ENCODE measurements at places on chromosomes 4 and X.
A peak's percentile ranks its signal among the peaks of the same experiment; 100 is the strongest.

GRCh38 chr4:19382993-19383756 lies 868.5 kb upstream of the SLIT2 start:
- DNase-seq = peak; percentile 15

- peak; percentile 12 for DNase-seq
Observed at GRCh38 chr4:176875446-176875930, 82.8 kb upstream of the VEGFC start.

GRCh38 chrX:72349190-72349589 lies 43.5 kb upstream of the CITED1 start:
- DNase-seq = no peak

DNA sequence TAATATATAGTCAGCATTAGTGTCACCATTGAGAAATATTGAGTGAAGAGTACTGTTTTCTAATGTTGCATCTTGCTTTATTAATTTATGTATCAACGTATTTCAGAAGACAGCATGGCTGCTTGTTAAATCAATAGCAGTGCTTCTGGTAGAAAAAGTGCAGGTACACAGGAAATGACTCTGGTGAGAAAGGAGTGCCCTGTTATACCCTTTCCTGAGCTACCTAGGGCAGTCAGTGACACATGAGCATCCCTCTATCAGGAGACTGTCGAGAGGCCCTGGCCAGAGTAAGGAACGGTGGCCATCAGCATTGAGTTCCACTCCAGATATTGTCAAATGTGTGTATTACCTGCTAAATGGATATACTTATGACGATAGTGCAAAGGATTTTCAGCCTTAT lies 42.1 kb downstream of the SCML1 start:
- DNase-seq = no peak

GRCh38 chr4:6965329-6965728 lies 55.7 kb downstream of the TBC1D14 start:
- DNase-seq = no peak

GRCh38 chrX:101265869-101266428 lies 25.2 kb downstream of the TAF7L start:
- DNase-seq = peak; percentile 75

DNA sequence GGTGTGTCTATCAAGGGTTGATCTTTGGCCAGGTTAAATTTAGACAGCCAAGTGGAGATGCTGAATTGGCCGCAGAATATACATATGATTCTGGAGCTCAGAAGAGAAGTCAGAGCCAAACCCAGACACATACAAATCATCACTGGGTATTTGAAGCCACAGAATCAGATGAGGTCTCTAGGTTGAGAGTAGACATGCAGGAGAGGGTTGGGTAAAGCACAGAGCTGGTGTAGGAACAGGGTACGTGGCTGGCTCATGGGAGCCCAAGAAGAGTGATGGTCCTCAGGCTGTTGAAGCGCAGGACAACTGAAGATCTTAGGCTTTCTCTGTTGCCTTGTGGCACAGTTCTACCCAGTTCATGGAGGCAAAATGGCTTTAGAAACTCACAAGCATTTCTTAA lies 37.7 kb downstream of the ADAMTS3 start:
- DNase-seq = no peak

DNA sequence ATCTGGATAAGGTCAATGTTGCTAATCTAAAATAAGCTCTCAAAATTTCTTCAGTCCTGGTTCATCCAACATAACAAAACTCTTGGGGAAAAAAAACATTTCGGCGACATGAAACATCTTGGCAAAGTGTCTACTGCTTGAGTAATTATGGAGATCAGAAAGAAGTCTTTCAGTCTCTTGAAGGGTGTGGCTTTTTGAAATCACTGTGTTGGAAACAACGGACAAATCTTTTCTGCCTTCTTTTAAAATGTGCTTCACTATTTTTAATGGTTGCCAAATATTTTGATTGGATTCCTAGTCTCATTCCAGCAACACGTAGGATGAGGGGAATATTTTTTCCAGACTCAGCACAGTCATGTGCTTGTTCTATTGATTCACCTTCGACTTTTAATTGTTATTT lies 138.6 kb downstream of the KLHL8 start:
- DNase-seq = no peak

DNA sequence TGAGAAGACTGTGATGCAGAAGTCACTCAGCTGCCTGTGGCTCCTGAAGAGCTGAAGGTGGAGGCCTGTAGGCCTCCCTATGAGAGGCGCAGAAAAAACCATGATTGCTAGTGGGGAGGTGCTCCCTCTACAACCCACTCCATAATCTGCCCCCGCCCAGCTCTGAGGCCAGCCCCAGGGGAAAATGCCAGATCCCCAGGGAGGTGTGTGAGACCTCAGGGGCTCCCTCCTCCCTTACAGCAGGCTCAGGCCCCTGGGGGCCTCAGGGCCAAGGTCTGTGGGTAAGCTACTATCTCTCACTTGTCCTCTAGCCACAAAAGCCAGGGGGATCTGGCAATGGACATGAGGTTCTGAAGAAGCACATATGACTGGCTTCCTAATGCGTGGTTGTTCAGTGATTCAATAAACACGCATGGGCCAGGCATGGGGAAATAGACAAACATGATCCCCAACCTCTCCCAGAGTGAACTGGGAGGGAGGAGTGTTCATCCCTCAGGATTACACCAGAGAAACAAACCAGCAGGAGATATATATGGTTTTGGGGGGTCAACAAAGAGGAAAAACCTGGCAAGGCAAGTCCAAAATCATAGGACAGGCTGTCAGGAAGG lies 51.0 kb upstream of the MTM1 start:
- peak; percentile 85 for DNase-seq

GRCh38 chrX:155035688-155036087 lies 9.0 kb downstream of the FUNDC2 start:
- no peak for DNase-seq

DNA sequence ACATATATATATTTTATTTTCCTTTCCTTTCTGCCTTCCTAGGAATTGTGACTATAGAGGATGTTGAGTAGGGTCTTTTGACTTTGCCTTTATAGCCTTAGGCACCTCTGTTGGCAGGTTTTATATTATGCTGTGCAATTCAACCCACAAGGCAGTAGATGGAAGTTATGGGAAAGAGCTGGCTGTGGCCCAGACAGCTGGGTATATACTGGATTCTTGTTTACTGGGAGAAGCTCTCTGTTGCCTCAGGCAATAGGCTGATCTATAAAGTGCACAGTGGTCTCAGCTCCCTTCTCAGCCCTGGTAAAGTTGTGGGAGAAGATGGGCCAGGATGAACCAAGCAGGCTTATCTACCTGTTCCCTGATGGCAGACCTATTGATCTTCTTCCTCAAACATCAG lies 342.0 kb downstream of the GBA3 start:
- no peak for DNase-seq

- DNase-seq = peak; percentile 24
Observed at GRCh38 chr4:140213749-140214148, 59.8 kb upstream of the MAML3 start.

DNA sequence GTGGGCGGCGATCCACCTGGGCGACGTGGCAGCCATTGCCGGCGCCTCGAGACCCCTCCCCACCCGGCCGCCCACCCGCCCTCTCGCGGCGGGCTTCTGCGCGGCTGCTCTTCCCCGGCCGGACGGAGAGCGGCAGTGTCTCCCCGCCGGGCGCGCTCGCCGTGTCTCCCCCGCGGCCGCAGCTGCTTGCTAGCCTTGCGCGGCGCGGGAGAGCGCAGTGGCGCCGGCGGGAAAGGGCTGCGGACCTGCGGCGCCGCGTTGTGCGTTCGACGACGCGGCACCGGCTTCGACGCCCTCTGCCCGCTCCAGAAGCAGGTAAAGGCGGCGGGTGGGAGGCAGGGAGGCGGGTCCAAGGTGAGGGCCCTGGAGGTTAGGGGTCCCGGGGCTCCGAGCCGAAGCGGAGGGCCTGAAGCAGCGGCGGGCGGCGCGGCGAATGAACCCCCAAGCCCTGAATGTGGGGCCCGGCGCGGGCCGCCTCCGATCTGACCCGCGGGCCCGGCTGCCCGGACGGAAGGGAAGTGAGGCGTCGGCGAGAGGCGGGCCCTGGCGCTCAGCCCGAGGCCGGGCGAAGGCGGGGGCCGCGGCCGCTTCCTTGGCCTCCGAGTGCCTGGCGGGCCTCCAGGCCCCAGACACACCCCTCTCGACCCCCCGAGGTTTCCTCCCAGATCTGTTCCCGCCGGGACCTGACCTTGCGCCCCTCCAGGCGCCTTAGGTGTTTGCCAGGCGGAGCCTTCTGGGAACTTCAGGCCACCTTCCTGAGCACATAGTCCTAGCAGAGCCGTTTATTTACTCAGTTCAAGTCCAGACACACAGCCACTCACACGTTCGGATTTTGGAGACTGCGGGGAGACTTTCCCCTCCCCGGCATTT lies at the start of gene N4BP2:
Gene N4BP2 (plus strand): TSS at position 135 of the 870 bp plus-strand sequence. CDS start 40,491 bp downstream, outside the sequence.
- DNase-seq = peak; percentile 66

DNA sequence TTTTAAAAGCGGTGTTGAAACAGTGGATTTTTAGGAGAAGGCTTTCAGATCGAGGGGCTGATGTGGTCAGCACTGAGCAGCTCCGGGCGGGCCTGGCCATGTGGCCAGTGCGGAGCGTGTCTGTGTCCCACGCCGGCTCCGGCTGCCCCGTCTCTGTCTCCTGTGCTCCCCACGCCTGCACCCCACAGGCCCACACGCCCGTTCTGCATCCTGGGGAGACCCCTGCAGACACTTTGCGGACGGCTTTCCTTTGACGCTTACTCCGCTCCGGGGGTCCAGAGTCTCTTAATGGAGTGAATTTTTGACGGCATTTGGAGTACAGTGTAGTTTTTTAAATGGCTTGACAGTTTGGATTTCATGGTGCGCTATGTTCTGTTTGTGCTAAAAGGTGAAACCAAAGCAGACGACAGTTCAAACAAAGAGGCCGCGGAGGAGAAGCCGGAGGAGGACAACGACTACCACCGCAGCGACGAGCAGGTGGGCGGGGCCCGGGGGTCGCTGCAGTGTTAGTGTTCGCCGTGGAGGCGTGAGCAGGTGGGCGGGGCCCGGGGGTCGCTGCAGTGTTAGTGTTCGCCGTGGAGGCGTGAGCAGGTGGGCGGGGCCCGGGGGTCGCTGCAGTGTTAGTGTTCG lies 38.7 kb downstream of the PCGF3 start:
- DNase-seq = no peak

DNA sequence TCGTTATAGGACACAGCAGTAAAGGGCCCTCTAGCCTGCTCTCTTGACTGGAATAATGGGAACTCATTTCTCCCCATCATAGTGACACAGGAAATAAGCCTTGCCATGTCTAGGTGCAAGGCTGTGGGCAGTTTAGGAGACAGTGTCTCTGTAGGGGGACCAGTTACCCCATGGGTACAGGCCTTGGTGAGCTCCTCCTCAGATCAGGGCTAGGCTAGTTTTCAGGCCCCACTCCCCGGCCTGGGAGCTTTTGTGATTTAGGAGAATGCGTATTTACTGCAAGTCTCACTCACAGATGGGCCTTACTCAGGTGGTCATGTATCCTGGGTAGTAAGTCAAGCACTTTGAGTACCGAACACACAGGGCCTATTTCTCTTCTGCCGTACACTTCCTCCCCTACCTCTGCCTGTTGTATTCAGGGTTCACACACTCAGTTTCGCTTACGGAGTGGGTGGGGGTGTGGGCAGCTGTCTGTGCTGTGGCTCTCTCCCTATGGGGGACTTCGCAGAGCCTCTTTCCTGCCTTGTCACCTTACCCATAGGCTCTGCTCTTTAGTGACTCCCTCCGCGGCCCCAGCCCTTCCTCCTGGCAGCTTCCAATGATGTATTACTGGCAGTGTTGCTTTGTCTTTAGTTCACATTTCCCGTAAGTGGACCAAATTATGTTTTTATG lies 34.2 kb downstream of the FAM193A start:
- no peak for DNase-seq

GRCh38 chr4:47668810-47669408 lies 169.0 kb downstream of the CORIN start:
- DNase-seq = peak; percentile 52

- no peak for DNase-seq
Observed at GRCh38 chr4:1994938-1995337, 13.8 kb downstream of the NELFA start.

DNA sequence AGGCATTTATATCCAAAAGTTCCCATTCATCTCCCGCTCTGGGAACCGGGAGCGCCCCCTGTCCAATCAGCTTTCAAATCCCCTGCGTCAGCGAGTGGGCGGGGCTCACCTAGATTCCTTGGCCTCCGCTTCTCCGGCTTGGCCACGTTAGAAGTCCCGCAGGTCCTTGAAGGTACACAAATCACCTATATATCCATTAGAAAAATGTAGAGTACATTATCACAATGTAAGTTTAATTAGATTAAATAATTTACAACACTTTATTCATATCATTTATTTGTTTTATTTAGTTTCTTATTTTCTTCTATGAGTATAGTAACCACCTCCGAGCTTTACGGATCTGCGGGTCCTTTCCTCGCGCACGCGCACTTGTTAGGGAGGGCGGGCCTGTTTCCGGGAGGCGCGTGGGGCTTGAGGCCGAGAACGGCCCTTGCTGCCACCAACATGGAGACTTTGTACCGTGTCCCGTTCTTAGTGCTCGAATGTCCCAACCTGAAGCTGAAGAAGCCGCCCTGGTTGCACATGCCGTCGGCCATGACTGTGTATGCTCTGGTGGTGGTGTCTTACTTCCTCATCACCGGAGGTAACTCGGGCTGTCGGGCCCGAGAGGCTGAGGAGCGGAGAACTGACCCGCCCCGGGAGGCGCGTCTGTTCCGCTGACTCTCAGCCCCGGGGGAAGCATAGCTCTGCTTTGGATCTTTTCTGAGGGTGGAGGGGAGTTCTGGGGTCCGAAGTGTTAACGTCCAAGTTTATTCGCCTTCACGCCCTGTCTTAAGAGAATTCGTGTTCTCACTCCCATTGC lies at the start of gene OSTC:
Gene OSTC (plus strand): TSS at position 388 of the 802 bp plus-strand sequence. CDS start 57 bp downstream, at position 445.
- DNase-seq = peak; percentile 95

DNA sequence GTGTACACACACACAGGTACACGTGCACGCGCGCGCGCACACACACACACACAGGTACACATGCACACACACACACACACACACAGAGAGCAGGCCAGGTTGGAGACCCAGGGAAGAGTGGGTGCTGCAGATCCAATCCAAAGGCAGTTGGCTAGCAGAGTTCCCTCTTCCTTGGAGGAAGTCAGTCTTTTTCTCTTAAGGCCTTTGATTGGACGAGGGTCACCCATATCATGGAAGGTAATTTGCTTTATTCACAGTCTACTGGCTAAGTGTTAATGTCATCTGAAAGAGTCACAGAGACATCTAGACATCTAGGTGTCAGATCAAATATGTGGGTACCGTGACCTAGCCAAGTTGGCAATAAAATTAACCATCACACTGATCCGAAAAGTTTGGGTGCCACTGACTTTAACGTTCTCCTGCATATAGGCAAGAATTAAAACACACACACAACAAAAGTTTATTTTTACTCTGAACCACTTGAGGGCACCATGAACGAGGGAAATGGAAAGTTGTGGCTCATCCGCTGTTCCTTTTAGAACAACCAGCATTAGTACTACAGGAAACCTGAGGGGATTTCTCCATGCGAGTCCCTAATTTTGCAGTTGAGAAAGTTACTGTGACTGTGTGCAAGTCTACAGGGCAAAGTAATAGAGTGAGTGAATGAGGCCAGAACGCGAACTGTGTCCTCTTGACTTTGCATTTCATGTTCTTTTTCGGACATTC lies 66.0 kb upstream of the STOX2 start:
- peak; percentile 10 for DNase-seq
